ENCODE measurements at places on chromosomes 13 and 19.

- DNase-seq = no peak
These were observed 239.7 kb upstream of the HTR2A start for GRCh38 chr13:47136504-47136941.

- DNase-seq = no peak
These were observed 7.0 kb upstream of the TLE6 start for GRCh38 chr19:2970201-2970835.

DNA sequence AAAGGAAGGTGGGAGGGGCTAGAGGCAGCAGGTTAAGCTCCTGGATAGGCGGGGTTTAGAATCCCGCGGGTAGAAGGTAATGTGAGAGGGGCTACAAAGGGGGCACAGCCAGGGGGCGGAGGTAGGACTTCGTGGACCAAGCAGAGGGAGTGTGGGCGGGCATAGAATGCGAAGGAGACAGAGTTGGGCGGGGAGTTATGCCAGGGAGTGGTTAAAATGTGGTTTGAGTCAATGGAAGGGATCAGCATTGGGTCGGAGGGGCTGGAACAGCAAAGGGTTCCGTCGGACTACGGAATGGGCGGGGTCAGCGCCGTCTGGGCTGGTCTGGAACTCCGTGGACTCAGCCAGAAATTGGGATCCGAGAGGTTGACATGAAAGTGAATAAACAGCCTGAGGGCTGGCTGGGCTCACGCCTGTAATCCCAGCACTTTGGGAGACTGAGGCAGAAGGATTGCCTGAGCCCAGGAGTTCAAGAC lies 3.0 kb downstream of the LTBP4 start:
- DNase-seq = no peak

DNA sequence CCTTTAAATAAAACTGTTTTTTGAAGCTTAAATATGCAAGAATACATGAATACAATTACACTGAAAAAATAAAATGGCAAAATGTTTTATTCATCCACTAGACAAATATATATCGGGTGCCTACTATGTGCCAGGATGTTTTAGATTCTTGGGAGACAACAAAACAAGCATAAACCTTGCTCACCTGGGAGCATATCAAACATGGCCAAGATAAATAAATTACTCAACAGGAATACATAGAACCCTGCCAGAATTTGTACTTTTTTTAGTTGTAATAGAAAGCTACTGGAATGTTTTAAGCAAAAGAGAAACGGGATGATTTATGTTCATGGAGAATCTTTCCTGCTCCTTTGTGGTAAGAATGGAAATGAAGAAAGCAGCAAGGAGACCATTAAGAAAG lies 2358.5 kb upstream of the PCDH20 start:
- DNase-seq = no peak

Measured in neuronal stem cell (in vitro differentiated cells).